Testis (tissue), 5 donors: ENCODE measurements at places on chromosomes 5 and 9. TPM values are rescaled to one million over a fixed set of nuclear protein-coding genes. Genes with fewer than 3 reads are reported as not detected.

GRCh38 chr5:115626445-115626823 is 598 bp upstream of the TMED7 start:
- no peak for DNase-seq

ARSI gene
- 0.79 TPM for total RNA-seq

GRCh38 chr5:133368916-133369783 is 243.2 kb downstream of the FSTL4 start:
- DNase-seq = no peak

GRCh38 chr9:101738566-101739183 is at the start of gene GRIN3A:
GRIN3A (minus strand) TSS chr9:101738647; CDS start chr9:101737979, 668 bp downstream.
- peak; percentile 46 for DNase-seq

- no peak for DNase-seq
Observed at GRCh38 chr5:9833871-9834270, 203.7 kb upstream of the TAS2R1 start.

DNA sequence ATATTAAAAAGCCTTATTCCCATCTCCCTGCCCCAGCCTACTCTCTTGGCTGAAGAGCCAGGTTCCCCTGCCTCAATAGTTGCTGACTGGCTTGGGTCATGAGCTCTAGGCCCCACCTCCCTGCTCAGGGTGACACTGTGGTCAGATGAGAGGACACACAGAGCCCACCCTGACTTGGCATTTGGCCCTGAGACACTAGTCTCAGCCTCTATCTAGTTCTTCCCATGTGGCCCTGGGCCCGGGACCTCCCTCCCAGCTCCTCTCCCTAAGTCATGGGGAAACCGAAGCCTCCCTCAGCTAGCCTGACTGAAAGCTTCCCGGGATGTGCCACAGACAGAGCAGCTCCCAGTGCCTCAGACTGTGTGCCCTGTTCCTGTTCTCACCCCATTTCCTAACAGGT is 5.8 kb upstream of the MYOZ3 start:
- no peak for DNase-seq

GRCh38 chr5:78162253-78162862 is 132.1 kb downstream of the AP3B1 start:
- no peak for DNase-seq

DNA sequence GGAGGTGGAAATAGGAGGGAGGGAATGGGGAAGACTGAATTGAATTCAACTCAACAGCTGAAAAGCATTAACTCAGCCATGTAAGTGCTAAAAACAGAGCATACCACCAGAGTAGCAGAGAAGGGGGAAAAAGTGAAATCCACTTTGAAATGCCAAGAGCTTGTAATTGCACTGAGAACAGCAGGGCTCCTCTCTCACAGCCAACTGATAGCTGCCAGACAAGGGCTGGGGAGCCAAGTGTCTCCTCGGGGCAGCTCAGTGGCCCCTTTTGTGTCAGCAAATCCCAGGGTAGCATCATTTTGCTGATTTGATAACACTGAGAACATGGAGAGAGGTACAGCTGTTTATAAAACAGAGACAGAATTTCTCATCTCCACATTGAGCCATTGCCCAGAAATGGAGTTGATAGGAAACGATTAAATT is 182.5 kb downstream of the FRMD3 start:
- DNase-seq = no peak

NUTM2F gene
- 1.1 TPM for total RNA-seq

- DNase-seq = no peak
Observed at GRCh38 chr5:71533615-71534014, 53.5 kb upstream of the MCCC2 start.

GRCh38 chr9:100492952-100493351 is 20.0 kb downstream of the TMEFF1 start:
- DNase-seq = no peak

DNA sequence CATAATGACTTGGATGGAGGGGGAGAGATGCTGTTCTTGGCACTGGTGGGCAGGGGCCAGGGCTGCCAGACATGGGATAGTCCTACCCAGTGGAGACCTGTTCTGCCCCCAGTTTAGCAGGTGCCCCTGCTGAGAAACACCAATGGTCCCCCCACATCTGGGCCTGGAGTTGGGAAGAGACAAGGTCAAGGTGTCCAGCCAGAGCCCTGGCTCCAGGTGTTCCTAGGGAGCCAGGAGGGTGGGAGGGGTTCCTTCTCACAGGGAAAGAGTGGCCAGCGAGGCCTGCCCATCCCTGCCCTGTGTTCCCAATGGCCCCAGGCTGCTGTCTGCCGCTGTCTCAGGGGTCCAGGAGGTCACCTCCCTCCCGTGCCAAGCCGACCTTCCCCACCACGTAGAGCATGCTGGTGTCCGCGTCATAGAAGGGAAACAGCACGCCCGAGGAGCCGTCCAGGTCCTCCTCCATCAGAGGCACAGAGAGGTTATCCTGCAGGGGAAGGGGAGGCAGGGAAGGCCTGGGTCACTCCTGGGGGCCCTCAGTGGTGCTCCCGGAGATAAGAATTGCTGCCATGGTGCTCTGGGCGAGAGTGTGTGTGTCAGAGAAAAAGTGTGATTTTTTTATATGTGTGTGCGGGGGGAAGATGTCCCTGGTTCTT is 11.7 kb upstream of the TRIM14 start:
- DNase-seq = no peak

FAM163B gene
- total RNA-seq = 3.8 TPM

- DNase-seq = no peak
Observed at GRCh38 chr5:73783828-73784227, 157.8 kb downstream of the ARHGEF28 start.

GRCh38 chr5:95022967-95023695 is 261.8 kb downstream of the MCTP1 start:
- no peak for DNase-seq

CCDC187 gene
- total RNA-seq = 13.8 TPM

GRCh38 chr5:1594357-1595106 is 70.8 kb upstream of the LPCAT1 start:
- DNase-seq = peak; percentile 87

- no peak for DNase-seq
Observed at GRCh38 chr9:108694170-108694569, 161.6 kb downstream of the ACTL7B start.

SPINK6 gene
- not detected for total RNA-seq

DNA sequence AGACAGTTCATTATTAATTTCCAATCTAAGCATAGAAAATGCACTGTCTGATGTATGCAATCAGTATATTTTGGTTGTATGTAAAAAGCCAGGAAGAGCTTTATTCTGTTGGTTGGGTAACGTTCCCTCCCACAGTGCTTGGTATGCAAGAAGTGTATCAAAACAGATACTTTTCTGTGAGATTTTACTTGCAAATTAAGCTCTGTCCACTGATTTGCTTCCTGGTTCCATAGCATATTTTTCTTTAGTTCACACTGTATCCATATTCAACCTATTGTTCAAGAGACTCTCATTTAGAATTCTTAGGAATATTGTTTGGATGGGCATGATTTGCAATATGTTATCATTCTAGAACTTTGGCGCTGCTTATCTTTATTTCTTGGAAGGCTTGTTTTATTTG is 47.4 kb downstream of the RNF180 start:
- DNase-seq = peak; percentile 27

DNA sequence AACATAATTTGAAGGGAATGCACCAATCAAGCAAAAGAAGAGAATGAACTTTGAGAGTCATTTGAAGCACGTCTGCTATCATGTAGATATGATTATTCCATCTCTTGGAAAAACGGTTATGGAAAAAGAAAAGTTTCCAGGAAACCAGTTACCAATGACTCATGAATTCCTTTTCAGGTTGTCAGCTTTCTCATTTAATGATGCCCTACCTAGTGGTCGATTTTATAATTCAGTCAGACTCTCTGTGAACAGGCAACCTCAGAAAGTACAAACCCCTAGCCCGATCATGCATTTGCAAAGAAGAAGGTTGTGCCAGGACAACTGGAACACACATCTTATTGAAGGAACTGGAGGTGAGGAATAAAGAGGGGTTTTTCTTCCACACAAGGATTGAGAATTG is 355.1 kb upstream of the GRIA1 start:
- DNase-seq = no peak

DNA sequence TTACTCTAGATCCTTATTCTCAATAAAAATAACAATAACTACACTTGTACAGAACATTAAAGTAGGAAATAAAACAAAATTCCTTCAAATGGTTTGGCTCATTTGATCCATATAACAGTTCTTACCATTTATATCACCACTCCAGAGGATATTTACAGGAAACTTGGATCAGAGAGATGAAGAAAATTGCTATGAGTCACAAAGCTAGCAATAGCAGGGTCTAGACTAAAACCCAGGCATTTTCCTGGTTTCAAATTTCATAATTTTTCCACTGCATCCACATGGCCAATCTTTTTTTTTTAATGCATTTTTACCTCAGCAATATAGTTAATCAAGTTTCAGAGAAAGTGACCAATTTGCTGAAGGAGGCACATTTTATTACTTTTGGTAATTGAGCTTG is 299.2 kb downstream of the ELAVL2 start:
- no peak for DNase-seq

DNA sequence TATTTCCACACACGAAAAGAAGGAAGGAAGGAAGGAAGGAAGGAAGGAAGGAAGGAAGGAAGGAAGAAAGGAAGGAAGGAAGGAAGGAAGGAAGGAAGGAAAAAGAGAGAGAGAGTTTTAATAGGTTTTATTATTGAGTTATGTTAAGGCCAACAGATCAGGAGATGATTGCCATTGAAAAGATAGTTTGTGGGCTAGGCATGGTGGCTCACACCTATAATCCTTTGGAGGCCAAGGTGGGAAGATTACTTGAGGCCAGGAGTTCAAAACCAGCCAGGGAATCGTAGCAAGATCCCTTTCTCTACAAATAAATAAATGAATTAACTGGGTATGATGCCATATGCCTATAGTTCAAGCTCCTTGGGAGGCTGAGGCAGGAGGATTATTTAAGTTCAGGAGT is 877.2 kb downstream of the TLE4 start:
- DNase-seq = no peak

- no peak for DNase-seq
Observed at GRCh38 chr5:150582241-150583109, 58.0 kb upstream of the SYNPO start.

GRCh38 chr5:143682929-143683386 is 129.0 kb upstream of the HMHB1 start:
- DNase-seq = no peak

DNA sequence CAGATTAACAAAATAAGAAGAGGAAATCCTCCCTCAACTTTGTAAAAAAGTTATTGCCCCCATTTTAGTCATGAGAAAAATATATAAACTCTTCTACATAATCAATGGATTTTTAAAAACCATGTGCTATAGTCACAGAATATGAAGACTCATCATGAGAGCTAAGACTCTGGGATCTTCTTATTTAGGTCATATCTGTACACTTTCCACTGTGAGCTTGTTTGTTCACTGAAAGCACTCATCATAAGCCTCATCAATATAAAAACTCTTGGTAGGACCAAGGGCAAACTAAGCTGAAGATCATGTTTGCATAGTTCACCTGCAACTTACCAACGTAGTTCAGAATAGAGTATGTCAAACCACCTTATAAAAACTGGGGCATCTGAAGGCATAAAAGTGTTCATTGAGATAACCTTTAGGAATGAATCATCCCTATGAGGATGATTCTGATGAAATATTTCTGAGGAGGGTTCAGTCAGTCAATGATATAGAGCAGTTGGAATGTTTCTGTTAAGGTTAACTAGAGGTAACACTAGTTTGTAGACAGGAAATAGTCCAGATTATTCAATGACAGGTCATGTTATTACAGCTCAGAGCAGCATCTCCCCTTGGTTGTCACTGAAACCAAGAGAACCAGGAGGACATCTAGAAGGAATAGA is 289.9 kb upstream of the SMC2 start:
- no peak for DNase-seq

TLX3 gene
- total RNA-seq = not detected

GRCh38 chr9:72907421-72907820 is 45.4 kb downstream of the ALDH1A1 start:
- DNase-seq = no peak

DNA sequence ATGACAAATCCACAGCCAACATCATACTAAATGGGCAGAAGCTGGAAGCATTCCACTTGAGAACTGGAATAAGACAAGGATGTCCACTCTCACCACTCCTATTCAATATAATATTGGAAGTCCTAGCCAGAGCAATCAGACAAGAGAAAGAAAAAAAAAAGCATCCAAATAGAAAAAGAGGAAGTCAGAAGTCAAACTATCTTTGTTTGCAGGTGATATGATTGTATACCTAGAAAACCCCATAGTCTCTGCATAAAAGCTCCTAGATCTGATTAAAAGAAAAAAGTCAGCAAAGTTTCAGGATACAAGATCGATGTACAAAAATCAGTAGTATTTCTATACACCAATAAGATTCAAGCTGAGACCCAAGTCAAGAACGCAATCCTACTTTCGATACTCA is 66.1 kb downstream of the OSMR start:
- DNase-seq = no peak

DNA sequence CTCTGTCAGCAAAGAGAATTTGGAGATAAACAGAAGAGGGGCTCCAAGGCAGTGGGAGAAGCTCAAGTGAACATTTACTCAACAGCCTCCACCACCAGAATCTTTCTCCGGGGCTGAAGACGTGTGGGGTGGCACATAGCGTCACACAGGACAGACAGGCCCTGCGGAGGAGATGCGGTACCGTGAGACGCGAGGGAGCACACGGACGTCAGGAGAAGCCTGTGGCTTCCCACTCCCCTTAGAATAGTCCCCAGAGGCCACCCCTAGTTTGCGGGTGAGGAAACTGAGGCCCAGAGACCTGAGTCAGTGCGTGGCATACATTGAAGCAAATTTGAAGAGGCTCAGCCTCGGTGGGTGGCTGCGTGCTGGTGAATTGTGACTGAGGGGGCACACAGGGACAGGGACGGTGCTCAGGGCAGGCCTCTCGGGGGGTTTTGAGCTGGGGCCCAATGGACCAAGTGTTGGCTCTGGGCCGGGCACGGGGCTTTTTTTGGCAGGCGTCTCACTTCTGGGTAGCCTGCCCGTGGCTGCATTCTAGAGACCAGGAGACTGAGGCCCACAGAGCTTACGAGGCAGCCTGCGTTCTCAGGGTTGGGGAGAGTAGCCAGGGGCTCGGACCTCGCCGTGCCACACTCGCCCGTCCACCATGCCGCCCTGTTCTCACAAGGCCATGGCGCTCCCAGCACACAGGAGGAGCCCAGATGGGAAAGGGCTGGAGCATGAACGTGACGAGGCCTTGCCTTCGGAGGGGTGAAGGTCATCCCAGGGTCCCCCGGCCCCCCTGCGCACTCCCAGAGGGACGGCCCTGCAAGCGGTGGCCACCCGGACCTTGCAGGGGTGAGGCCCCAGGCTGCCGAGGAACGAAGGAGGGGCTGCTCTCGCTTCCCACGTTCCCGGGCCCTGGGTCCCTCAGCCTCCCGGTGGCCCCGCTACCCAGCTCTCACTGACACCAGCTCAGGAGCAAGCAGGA is 220.6 kb downstream of the C9orf50 start:
- DNase-seq = no peak

- no peak for DNase-seq
Observed at GRCh38 chr5:157266286-157267007, 524 bp downstream of the CYFIP2 start.
